Stimulated activated CD4-positive, alpha-beta T cell treated with anti-CD3 and anti-CD28 coated beads, Interleukin-4, amount 100 ng/mL, for 4 hours (primary cell): ENCODE measurements at places on chromosomes 13 and 19.

- no peak for DNase-seq
Measured at GRCh38 chr19:47613165-47614020, 4.5 kb downstream of the BICRA start.

GRCh38 chr13:73228546-73228945 lies 169.7 kb downstream of the KLF5 start:
- DNase-seq: no peak

DNA sequence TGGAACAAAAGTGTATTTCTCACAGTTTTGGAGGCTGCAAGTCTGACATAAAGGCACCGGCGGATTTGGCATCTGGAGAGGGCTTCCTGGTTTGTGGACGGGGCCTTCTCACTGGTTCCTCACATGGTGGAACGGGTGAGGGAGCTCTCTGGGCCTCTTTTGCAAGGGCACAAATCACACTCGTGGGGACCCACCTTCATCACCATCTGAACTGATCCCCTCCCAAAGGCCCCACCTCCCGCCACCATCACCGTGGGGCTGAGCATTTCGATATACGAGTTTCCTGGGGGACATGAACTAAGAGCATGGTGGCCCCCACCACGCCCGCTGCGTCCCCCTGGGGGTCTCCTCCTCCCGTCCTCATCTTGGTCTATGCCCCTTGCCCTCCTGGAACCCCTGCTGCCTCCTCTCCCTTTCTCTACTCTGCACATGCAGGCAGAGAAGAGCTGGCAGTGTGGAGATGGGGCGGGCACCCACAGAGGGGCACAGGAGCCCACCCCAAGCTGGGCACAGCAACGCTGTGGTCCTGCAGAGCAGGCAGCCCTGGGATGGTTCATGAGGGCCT lies 20.8 kb upstream of the SPACA7 start:
- no peak for DNase-seq

DNA sequence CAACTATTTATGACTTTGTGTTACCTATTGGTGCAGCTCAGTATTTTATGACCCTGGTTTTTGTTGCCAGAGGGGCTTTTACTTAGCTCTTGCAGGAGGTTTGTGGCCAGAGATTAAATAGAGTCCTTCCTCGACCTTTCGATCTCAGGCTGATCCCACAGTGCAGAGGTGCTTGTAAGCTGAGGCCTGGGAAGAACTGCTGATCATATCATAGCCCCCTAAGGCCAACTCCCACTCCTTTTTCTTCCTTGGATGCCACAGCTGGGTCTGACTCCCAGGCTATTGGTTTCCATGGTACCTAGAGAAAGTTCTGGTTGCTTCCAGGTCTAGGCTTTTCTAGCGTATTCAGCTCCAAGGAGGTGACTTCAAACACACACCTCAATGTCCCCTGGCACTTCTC lies 324.9 kb downstream of the FOXO1 start:
- DNase-seq: no peak

GRCh38 chr13:31896427-31896826 lies 135.1 kb upstream of the FRY start:
- no peak for DNase-seq

DNA sequence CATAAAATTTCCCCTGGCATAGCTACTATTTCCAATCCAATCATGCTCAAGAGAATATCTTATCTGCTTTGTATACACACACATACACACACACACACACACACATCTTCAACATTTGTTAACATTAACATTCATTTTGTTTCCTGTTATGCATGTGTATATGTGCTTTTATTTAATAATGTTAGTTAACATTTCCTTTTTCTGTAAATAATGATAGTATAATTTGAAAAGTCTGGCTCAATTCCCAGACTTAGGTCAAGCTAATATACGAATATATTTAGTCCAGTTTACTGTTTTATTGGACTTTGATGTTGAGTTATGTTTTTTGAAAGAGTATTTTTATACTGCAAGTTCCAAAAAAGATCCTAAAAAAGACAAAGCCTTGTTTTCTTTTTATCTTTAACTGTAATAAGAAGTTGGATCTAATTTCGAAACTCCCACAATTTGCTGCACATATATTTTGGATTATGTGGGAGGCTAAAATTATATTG lies 1072.4 kb downstream of the EFNB2 start:
- DNase-seq: no peak
